NCI-H1092 (cell line): ENCODE measurements at places on chromosomes 3 and 15.

DNA sequence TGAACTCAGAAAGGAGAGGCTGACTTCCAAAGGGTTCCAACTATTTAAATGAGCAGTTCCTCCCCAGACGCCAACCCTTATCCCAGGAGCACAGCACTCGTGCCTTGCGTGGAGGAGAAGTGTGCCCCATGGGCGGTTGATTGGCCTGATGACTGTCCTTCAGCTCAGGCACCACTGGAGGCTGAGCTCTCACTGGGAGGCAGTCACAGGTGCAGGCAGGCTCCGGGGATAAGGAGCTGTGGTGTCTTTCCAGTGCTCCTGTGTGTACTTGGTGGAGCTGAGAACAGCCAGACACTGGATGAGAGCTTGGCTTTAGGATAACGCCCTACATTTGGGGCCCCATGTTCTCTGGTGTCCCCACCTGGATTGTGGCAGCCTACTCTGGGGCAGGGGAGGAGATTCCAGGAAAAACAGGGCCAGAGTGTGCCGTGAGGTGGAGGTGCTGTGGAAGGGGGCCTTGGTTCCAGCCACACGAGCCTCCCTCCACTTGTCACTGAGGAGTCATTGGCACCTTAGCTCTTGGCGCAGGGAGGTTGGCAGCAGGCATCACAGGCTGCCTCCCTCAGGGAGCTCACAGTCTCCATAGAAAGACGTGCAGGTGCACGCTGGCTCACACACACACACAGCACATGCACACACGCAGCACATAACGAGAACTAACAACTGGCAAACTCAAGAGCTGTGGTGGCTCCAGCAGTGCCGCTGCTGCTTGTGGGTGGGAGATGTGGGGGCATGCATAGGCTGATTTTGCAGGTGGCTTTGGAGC is 22.7 kb upstream of the EPHB3 start:
- no peak for DNase-seq

DNA sequence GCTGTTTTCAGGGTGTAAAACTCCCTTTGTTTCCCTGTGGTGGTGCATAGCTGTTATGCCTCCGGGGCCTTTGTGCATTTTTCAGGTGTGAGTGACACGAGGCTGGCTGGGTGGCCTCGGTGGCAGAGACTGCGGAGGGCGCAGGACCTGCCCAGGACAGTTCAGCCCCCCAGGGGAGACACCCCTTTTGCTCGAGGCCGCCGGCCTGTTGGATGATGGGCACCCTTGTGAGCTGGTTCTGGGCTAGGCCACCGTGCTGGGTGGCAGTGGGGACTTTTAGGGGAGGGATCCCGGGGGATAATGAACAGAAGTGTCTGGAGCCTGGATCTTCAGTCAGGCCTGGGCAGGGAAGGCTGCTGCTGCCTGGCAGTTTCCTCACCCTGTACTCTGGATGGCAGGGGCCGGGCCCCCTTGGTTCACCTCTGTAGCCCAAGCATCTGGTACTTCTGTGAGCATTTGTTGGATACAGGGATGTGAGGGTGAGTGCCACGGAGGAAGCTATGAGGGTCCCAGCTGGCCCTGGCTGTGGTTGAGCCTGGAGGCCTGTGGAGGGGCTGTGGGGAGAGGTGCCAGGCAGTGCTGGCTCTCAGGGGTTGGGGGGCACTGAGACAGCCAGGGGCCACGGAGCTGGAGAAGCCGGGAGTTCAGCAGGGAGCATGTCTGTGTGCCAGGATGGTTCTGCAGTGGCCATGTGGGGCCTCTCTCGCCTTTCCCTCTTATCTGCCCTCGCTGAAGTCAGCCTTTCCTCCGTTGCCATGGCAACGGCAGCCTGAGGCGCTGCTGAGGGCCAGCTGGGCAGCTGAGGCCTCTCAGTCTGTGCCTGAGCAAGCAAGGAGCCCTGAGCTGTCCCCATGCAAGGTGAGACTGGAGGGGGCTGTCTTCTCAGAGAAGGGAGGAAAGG is 49.0 kb downstream of the KY start:
- DNase-seq, result peak; percentile 55

- no peak for DNase-seq
Observed at GRCh38 chr3:39804951-39805350, 4.5 kb upstream of the MYRIP start.

- no peak for DNase-seq
Observed at GRCh38 chr15:34722439-34722836, 32.4 kb downstream of the GJD2 start.

GRCh38 chr3:113051787-113052186 is 61.0 kb downstream of the GTPBP8 start:
- no peak for DNase-seq

DNA sequence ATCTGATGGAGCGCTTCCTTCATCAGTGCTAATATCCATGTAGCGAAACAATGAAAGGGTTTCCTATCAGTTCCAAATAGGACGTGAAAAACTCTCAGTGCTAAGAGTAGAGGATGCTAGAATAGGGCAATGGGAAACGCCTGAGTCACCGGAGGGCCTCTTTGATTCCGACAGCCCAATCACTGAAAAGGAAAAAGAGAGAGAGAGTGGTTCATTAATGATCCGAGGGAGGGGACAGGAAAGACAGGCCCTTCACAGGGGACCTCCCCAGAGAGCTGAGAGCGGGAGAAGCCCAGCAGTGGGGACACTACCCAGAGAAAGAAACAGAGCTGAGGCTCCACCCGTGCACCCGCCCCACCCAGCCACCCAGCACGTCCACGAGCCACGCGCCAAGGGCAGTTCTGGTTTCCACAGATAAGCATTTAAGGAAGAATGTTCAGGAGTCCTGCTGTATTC is 76.9 kb downstream of the RPN1 start:
- DNase-seq, result no peak

- DNase-seq, result no peak
Observed at GRCh38 chr15:89469426-89470096, 26.8 kb downstream of the RHCG start.

DNA sequence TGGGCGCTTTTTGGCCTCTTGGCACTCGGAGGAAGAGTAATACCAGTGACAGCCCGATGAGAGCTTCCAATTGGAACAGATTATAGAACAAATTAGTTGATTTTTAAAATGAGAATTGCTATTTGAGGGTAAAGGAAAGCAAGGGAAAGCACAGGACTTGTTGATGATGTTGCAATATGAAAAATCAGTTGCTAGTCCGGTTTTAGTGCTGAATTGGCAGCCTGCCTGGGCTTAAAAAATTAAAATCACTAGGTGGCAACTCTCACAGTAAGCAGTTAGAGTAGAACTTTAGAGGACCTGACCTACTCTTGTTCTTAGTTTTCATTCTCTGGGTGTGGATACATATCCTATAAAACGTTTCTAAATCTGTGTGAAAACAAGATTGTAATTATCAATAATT is 2.1 kb upstream of the SCAANT1 start:
- DNase-seq, result no peak

DNA sequence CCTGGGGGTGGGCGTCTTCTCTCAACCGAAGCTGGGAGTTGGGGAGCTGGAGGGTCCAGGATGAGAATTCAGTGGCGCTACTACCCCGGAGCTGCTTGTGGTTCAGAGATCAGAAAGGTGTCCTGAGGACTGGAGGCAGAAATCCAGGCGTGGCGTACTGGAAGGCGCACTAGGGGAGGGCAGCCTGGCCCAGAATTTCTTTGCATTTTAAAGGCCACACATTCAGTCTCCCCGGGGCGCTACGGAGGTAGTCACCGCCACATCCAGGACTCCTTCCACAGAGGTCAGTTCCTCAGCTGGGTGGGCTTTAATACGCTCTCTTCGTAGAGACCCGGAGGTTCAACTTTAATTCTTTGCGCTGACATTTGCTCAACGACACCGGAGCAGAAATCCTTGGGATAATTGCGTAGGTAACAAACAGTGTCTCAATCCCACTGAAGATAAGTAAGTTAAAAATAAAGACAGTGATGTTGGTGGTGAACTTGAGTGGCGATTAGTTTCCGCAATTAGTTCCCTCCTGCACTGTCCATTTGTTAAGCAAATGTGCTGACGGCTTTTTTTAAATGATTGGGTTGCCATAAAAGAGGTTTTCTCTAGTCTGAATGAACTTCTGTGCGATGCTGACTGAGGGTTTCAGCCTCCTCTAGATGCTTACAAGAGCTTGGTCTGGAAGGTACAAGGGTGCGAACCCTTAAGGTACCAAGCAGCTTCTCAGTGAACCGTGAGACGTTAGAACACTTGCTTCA is 535 bp downstream of the MCTP2 start:
- DNase-seq, result no peak

DNA sequence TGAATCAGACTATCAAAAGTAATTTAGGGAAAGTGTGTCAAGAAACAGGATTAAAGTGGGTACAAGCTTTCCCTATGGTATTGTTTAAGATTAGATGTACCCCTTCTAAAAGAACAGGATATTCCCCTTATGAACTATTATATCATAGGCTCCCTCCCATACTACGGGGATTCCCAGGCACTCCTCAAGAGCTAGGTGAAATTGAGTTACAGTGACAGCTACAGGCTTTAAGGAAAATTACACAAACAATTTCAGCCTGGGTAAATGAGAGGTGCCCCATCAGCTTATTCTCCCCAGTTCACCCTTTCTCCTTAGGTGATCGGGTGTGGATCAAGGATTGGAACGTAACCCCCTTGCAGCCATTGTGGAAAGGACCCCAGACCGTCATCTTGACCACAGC is 240.8 kb upstream of the CNTN6 start:
- no peak for DNase-seq

- peak; percentile 14 for DNase-seq
Observed at GRCh38 chr15:33737687-33738601, 230.4 kb upstream of the CHRM5 start.

- no peak for DNase-seq
Observed at GRCh38 chr3:102753901-102754300, 319.1 kb downstream of the ZPLD1 start.

GRCh38 chr3:129793942-129794310 is 99.6 kb downstream of the TMCC1 start:
- peak; percentile 1 for DNase-seq

GRCh38 chr3:33865133-33865532 is 66.7 kb downstream of the PDCD6IP start:
- no peak for DNase-seq

DNA sequence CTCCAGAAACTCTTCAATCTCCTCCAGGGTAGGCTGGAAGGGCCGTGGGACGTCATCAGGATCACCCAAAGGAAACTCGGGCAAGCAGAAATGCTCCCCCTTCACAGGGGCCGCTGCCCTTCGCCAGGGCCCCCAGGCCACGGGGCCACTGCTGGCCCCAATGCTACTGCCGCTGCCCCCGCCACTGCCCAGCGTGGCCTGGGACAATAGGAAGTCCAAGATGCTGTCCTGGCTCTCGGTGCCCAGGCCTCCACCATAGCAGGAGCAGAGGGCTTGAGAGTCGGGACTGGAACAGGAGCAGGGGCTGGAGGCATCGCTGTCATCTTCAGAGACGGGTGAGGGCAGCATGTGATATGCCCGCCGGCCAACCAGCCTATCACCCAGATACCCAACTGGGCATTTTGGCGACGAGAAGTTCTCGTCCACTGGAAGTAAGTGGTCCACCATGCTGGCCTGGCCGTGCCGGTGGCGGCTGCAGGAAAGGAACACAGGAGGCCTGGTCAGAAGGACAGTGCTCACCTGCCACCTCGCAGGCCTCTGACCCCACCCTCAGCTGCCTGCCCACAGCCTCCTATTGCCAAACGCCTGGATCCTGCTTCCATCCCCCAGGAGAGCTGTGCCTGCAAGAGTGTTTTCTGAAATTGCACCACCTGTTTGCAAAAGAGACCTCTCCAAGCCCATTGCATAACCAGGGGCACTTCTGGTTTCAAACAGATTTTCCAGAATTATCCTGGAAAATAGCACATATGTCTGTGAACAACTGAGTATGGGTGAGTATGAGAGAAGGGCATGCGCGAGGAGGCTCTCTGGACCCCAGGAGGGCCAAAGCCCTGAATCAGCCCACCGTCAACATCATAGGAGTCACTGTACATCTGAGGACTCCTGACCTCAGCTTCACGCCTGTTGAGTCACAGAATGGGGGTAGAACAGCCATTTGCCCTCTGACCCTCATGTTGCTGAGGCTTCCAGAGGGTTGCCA is 4.4 kb downstream of the KLF15 start:
- DNase-seq, result no peak
